Smooth muscle cell of the pulmonary artery (primary cell): ENCODE measurements at places on chromosomes 7 and 10. TPM values are rescaled to one million over a fixed set of nuclear protein-coding genes. Genes with fewer than 3 reads are reported as not detected.

The ZPBP gene
- not detected in 2 replicates for total RNA-seq

The CYP3A4 gene
- total RNA-seq: not detected in 2 replicates

The CALN1 gene
- total RNA-seq: not detected in 2 replicates

The TBXAS1 gene
- 1.1 and 2.1 TPM in 2 replicates for total RNA-seq

The PTPRZ1 gene
- total RNA-seq: 0.36 and 0.46 TPM in 2 replicates

The EMX2 gene
- total RNA-seq: 0.65 TPM in 1 of 2 replicates, not detected in the other

The OGDHL gene
- total RNA-seq: 0.26 and 1.7 TPM in 2 replicates

The RTKN2 gene
- 2.9 and 3.3 TPM in 2 replicates for total RNA-seq

The RELN gene
- total RNA-seq: 86.7 and 200 TPM in 2 replicates

The OPALIN gene
- total RNA-seq: not detected in 2 replicates

The EN2 gene
- not detected in 2 replicates for total RNA-seq

The SRRM3 gene
- total RNA-seq: 0.03 and 0.26 TPM in 2 replicates

The TAS2R60 gene
- 0.07 TPM in 1 of 2 replicates, not detected in the other for total RNA-seq

The CYP26C1 gene
- total RNA-seq: 0.07 and 0.10 TPM in 2 replicates

The RGR gene
- total RNA-seq: not detected in 2 replicates
